ENCODE measurements at places on chromosomes 4 and X.

DNA sequence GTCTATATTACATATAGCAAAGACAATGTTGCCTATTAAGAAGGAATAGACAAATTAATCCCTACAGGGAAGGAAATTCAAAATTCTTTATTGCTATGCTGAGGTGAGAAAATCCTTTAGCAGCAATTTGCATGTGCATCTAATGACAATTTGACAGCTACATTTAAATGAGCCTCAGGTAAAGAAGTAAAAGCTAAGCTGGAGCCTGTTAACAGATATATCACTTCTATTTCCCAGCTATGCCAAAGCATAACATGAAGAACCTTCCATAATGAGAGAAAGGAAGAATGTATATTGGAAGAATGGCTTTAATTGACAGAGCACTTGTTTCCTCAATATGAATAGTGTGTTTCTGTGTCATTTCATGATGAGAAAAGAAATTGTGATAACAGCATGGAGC lies 71.6 kb downstream of the BMP3 start:
- no peak for DNase-seq

DNA sequence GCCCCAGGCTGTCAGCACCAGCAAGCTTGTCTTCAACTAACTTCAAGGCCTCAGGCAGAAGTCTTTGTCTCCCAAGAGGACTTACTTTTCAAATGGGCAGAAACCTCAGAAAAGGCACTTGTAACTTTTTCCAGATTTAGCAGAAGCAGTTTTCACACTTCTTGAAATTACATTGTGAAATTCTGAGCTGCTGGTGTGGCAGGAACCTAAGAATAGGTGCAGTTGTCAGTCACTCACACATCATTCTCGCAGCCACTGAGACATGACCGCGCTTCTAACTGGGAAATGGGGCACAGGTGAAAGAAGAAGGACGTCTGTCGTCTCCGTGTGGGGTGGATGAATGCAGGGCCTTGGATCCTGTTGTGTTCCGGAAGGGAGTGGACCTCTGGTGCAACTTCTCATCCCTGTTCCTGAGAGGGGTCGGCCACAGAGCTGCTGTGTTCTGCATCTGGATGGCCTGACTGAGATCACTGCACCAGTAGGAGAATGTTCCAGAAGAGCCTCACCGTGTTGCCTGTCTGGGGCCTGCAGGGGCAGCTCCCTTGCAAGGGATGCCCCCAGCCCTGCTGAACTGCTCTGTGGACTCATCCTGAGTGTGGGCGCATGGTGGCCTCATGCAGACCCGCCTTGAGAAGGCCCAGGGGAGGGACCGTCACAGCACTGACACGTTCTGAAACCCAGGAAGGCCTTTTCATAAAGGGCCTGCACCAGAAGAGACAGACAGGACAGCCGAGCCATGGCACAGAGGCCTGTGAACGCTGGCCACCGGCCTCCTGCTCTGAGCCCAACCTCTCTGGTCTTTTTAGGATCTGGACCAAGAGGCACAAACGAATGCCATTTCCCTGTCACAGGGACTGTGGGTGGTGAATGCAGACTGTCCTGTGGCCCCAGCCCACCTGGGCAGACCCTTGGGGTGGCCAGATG lies 18.7 kb downstream of the NAT8L start:
- no peak for DNase-seq

GRCh38 chrX:114650351-114650750 lies 66.5 kb downstream of the HTR2C start:
- no peak for DNase-seq

- DNase-seq = no peak
Observed at GRCh38 chrX:24210190-24210589, 60.7 kb downstream of the ZFX start.

DNA sequence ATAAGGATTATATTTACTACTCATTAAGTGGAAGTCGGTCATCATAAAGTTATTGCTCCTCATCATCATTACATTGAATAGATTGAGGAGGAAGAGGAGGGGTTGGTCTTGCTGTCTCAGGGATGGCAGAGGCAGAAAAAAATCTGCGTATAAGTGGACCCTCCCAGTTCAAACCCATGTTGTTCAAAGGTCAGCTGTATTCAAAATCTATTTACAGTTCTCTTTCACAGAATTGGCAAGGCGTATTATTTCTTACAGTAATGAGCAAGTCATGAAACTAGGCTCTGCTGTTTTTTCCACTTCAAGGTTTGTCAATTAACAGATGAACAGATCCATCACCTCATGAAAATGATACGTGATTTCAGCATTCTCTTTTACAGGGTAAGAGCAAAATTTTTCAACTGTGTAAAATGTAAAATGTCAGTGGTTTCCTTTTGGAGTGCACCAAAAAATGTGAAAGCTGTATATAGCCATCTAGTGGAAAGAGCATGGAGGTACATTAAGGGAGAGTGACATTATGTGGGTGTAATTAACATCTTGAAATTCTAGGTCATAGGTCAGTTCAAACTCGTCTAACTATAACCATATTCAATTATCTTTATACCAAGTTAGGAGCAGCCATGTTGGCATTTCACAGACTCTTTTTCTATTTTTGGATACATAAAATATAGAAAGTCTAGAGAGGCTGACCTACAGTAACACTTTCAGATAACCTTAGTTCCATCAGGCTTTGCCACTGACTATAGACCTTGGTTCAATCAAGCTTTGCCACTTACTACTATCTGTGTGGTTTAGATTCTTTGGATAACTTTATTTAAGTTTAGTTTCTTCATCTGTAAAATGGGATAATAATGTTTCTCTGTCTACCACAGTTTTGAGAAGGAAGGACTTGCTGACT lies 30.1 kb downstream of the NEIL3 start:
- DNase-seq = no peak

GRCh38 chr4:1603413-1604135 lies 80.5 kb downstream of the FAM53A start:
- DNase-seq = no peak

DNA sequence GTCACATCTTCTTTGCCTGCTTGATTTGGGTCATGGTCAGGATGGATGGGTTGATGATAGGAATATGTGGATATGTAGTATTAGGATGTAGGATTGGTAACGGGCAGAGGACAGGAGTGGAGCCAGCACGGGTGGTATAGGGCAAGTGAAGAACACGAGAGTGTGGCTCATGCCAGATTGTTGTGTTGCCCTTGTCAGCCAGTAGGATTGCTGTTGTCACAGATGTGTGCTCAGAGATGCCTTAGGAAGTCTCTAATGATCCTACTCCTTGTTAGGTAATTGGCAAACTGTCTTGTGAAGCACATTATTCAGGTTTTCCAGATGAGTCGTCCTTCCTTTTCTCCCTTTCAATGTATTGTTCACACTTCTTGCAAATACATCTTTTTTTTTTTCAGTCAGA lies 5.5 kb downstream of the ATP10D start:
- no peak for DNase-seq

DNA sequence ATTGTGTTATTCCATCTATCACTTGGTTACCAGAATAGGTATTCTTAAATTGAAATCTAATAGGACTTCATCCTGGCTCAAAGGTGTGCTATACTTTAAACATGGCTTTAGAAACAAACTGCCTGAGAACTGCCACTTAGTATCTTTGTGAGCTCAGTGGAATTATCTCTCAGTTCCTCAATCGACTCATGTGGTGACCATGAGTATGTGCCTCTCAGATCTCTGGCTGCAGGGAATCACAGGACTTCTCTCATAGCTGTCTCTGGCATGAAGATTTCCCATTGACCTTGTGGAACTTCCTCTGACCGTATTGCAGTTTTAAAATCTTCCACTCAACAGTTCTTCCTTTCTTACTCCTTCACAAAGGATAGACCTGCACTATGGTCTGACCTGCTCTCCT lies 681.9 kb upstream of the BOD1L1 start:
- DNase-seq = no peak

- no peak for DNase-seq
Observed at GRCh38 chr4:113260688-113261087, 211.2 kb downstream of the ANK2 start.

DNA sequence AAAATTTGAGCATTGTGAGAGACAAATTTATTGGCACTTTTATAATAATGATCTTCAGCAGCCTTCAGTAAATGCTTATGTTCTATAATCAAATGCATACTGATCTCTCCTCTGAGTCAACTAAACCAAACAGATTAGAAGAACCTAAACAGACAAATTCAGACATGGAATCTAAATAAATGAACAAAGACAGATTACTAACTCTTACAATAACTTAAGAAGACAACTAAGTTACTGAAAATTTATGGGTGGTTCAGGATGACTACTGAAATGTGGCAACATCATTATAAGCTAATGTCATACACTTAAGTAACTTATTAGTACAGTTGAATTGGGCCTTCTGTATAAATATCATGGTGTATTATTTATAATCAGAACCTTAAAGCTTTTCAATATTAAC lies 127.3 kb downstream of the NEK1 start:
- no peak for DNase-seq

- no peak for DNase-seq
Observed at GRCh38 chrX:70479247-70479921, 34.7 kb downstream of the DLG3 start.

- DNase-seq = no peak
Observed at GRCh38 chr4:155684423-155684822, 17.8 kb downstream of the GUCY1A1 start.

DNA sequence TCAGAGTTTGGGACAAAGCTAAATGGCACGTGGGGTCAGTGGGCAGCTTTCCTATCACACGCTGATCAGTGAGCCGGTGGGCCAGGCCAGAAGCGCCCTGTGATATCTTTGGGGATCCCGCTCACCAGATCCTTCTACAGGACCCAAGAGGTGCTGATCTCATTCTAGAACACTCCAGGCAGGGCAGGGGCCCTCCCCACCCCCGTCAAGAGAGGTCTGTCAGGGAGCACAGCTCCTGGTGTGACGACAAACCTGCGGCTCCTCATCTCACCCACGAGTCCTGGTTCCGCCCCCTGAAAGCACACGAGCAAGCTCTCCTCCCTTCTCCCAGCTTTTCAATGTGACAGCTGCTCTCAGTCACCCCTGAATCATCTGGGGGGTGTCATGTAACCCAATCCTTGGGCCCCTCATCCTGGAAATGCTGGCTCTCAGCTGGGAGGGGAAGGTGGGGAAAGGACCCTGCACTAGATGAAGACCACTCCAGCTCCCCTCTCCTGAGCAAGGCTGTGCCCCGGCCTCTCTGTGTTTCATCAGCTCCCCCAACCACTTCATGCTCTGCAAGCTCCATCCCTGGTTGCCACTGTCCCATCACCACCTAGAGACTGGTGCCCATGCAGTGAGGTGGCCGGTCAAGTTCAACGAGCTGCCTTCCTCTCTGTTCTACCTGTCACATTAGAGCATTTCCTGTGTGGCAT lies 4.6 kb downstream of the HCFC1 start:
- no peak for DNase-seq

DNA sequence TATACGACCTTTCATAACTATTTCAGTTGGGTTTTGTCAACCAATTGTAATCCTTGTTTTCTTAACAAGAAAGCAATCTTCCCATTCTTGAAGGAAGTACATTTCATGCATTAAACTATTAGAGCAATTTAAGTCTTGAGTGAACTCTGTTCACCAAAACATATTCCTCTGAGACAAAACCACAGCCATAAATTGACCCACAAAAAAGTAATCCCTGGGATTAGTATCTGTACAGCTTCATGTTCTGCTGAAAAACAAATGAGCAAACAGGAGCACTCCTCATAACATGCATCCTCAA lies 207.0 kb upstream of the PDE5A start:
- no peak for DNase-seq

DNA sequence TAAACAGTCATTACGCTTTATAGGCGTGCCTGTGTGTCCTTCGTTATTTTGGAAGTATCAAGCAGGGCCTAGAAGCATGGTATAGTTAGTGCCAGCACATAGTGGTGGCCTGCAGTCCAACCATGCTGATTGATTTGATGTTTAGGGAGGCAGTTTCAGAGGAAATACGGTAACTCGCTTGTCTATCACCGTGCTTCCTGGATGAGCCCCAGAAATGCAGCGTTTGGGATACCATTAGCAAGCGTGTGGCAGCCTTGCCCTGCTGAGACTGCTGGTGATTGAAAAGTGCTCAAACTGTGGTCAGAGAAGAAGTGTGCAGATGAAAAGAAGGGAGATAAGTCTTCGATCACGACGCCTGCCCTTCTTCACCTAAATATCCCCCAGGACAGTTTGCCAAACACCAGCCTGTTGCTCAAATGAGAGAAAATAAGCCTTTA lies 158.4 kb downstream of the CHIC2 start:
- no peak for DNase-seq

DNA sequence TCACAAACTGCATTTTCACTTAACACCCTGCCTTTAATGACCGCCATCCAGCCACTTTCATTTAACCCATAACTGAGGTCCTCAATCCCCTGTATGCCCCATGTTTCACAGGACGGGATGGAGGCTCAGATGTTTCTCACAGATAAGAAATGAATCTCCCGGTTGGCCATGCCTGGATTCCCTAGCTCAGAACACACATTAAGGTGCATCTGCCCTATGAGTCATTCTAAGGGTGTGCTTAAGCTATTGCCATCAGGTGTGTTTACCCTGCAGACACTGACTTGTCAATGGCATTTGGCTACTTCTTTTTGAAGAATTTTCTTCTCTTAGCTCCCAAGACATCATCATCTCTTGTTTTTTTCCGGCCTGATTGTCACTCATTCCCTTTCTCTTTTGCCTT lies 222.6 kb upstream of the SMIM31 start:
- DNase-seq = no peak

DNA sequence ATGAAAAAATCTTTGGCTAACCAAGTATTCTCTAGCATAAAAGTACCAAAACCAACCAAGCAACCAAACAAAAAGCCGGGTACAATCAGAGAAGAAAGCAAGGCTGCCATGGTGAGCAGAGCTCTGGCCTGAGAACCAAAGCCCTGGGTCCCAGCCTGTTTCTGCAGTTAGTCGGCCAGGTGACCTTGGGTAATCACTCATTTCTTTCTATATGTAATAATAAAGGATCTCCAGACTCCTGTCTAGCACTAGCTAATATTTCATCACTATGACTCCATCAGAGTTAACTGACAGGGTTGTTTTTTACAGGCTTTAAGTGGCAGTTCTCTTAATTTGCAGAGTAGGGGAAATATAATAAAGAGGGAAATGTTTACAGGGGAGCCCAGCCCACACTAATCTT lies 34.0 kb upstream of the RASGEF1B start:
- DNase-seq = no peak

DNA sequence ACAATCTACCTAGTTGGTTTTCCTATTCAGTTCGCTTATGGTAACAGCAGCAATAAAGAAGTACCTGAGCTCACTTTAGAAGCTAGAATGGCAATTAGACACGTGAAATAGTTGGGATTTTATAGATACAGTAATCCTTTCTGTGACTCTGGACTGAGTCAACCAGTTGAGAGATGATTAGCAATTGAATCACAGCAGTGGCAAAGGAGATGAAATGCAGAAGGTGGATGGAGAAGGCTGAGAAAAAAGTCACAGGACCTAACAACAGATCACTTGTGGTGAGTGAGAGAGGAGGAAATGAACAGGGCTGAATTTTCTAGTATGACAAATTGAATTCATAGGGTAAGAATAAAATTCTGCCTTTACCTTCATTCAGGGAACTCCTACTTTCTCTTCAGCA lies 197.1 kb upstream of the MAGEB18 start:
- DNase-seq = no peak
